ENCODE measurements at places on chromosomes 12 and 14. TPM values are rescaled to one million over a fixed set of nuclear protein-coding genes. Genes with fewer than 3 reads are reported as not detected.
A peak's percentile ranks its signal among the peaks of the same experiment; 100 is the strongest.

DNA sequence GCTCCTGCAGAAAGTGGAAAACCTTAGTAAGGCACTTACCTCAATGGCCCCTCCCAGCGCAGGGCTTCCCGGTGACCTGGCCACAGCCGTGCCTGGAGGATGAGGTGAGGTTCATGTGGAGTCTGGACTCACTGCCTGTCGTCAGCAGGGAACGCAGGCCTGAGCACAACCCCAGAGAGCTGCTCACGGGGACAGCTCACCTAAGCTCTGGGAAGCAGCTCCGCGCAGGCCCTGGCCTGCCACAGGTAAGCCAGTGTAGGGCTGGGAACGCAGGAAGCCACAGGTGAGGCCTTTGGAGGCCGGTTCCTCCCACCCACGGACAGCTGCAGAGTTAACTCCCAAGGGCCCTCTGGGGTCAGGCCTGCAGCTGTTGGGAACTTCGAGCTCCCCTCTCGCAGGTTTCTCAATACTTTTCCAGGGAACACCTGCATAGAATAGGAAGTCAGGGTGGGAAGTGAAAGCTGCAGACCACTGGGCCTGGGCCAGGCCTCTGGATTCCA, 32.7 kb downstream of the ANAPC7 start:
- H3K4me3 ChIP-seq: no peak overlapping the region
- no peak for DNase-seq
- no peaks in the 10 kb centered on the region for H3K27me3 ChIP-seq
- H3K27ac ChIP-seq: no peak overlapping the region
- peaks cover 21% of the 10 kb centered on the region for H3K4me1 ChIP-seq

The NELL2 gene
- 0.85 TPM for total RNA-seq

GRCh38 chr12:76020281-76020680, 11.3 kb downstream of the PHLDA1 start:
- H3K4me1 ChIP-seq: peaks cover 14% of the 10 kb centered on the region
- peak; percentile 15 for DNase-seq
- no peak overlapping the region for H3K4me3 ChIP-seq

DNA sequence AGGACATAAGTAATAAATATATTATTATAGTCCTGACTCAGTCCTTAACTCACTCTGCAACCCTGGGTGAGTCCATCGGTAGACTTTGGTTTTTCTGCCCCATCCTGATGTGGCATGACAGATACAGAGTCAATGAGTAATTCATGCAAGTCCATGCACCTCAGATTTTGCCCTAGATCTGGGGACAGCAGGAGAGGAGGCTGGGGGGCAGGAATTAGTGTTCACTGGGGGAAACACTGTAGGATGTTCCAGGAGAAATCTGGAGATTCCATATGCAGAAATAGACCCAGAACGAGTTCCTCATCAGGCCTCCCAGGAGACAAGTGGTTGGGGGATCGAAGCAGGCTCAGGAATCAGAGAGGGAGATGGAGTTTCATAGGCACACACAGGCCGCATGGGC, 150.8 kb downstream of the DICER1 start:
- H3K36me3 ChIP-seq: no peaks in the 10 kb centered on the region
- H3K4me1 ChIP-seq: no peaks in the 10 kb centered on the region
- H3K27ac ChIP-seq: no peak overlapping the region
- H3K27me3 ChIP-seq: peaks cover 2% of the 10 kb centered on the region
- no peak for DNase-seq
- H3K4me3 ChIP-seq: no peak overlapping the region

DNA sequence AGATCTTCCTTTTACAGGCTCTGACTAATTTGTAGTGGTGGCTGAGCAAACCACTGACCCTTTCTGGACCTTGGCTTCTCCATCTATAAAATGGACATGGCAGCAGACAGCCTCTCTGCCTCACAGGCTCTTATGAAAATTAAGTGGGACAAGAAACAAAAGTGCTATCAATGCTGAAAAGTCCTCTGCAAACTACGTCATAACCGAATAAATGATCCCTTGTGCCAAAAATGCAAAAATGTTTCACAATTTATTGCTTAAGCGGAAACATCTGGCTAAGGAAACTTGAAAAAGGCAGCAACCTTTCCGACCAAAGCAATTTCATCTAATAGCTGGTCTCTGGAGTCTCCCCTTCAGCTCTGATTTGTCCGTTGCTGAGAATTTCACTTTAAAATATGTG, 108.5 kb upstream of the PLXNC1 start:
- no peak overlapping the region for H3K4me3 ChIP-seq
- H3K4me1 ChIP-seq: no peaks in the 10 kb centered on the region
- H3K27me3 ChIP-seq: no peaks in the 10 kb centered on the region
- H3K27ac ChIP-seq: no peak overlapping the region

DNA sequence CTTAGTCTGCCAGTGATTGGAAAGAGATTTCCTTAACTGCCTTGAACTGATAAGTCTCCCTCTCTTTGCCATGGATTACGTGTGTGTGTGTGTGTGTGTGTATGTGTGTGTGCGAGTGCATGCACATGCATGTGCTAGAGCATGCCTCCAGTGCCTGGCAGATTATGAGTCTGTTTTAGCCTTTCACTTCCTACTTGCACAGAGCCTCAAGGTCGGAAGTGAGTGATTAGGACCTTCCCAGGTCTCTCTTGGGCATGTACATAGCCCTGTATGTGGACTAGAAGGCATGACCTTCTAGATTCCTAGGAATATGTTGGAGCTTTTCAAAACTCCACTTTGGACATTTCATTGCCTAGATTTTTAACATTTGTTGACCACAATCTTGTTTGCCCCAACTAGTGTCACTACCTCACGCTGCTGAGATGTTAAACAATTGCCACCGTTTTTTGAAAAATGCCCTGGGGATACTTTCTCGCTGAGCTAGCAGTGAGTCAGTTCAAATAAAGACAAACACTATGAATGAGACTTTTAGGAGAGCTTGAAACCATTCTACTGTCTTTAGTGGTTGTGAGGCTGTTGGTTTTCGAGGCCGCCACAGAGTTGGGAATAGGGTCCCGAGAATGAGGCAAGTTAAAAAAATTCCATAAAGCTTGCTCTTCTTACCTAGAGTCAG, 28.2 kb downstream of the KIAA0586 start:
- H3K4me3 ChIP-seq: no peak overlapping the region
- H3K27me3 ChIP-seq: no peaks in the 10 kb centered on the region
- no peak overlapping the region for H3K27ac ChIP-seq
- no peaks in the 10 kb centered on the region for H3K4me1 ChIP-seq

GRCh38 chr14:34711796-34712712, 2.3 kb downstream of the CFL2 start:
- H3K27ac ChIP-seq: peak overlapping the region; percentile 35
- H3K4me3 ChIP-seq: peak overlapping the region; percentile 57
- no peaks in the 10 kb centered on the region for H3K36me3 ChIP-seq
- H3K27me3 ChIP-seq: no peaks in the 10 kb centered on the region

The FAM186B gene
- total RNA-seq: 0.48 TPM

The OR4K2 gene
- not detected for total RNA-seq

The KLRC2 gene
- 0.43 TPM for total RNA-seq

The SLC24A4 gene
- total RNA-seq: not detected

The BAZ2A gene
- 70.1 TPM for total RNA-seq

DNA sequence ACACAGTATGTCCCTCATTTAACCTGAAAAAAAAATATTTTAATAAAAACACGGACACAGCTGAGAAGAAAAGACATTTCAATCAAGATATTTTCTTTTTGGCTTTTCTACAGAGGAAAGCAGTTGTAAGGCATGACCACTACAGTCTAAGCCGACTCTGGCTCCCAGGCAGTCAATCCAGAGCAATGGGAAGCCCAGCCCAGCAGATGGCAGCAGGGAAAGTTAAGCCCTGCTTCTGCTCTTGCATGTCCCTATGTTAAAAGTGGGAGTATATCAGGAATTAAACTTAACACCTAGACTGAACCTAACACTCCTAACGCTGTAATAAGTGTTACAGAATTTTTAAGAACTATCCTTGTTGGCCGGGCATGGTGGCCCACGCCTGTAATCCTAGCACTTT, 19.5 kb upstream of the HAL start:
- H3K27ac ChIP-seq: no peak overlapping the region
- H3K36me3 ChIP-seq: peaks cover 8% of the 10 kb centered on the region
- H3K4me3 ChIP-seq: no peak overlapping the region
- no peaks in the 10 kb centered on the region for H3K27me3 ChIP-seq

The RTN1 gene
- not detected for total RNA-seq

- H3K36me3 ChIP-seq: no peaks in the 10 kb centered on the region
- peaks cover 17% of the 10 kb centered on the region for H3K4me1 ChIP-seq
- H3K4me3 ChIP-seq: peak overlapping the region; percentile 10
- DNase-seq: no peak
Measured at GRCh38 chr14:71141701-71142374, 234.6 kb downstream of the PCNX1 start.

DNA sequence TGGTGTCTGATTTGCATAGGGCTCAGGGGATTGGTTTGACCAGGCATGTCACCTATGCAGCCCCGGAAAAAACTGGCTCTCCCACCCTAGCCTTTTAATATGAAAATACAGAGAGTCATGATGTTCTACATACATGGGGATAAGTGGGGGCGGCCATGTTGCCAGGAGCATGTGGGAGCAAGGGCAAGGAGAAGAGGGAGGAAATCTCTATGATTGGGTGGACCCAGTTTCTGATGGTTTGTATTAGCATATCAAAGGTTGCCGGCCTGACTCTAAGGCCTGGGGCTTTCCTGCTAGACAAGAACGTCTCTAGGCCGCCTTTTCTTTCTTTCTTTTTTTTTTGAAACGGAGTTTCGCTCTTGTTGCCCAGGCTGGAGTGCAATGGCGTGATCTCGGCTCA, 123.4 kb upstream of the CPSF6 start:
- H3K4me3 ChIP-seq: no peak overlapping the region
- DNase-seq: no peak
- no peak overlapping the region for H3K27ac ChIP-seq

- H3K27ac ChIP-seq: no peak overlapping the region
- H3K4me3 ChIP-seq: no peak overlapping the region
- no peaks in the 10 kb centered on the region for H3K27me3 ChIP-seq
- peak; percentile 26 for DNase-seq
Measured at GRCh38 chr12:27900920-27901879, 71.3 kb downstream of the PTHLH start.

The GARIN6 gene
- not detected for total RNA-seq

DNA sequence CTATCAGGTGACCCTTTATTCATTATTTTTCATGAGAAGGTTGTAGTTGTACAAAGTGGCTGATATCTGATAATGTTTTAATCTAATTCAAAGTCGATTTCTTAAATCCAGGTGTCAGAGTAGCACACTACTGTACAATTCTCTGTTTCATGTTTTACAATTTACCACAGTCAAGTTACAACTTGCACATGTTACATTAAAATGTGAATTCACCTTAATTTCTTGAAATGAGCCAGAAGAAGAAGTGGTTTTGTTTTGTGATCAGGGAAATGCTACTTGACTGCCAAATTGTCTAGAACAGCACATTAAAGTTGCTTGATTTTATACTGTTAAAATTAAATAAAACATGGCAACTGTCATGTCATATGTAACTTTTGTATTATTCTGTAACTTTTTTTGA, 23.2 kb downstream of the LRRK2 start:
- H3K4me3 ChIP-seq: no peak overlapping the region
- no peak for DNase-seq
- H3K27ac ChIP-seq: no peak overlapping the region
- peaks cover 6% of the 10 kb centered on the region for H3K4me1 ChIP-seq
- H3K27me3 ChIP-seq: no peaks in the 10 kb centered on the region
- no peaks in the 10 kb centered on the region for H3K36me3 ChIP-seq

DNA sequence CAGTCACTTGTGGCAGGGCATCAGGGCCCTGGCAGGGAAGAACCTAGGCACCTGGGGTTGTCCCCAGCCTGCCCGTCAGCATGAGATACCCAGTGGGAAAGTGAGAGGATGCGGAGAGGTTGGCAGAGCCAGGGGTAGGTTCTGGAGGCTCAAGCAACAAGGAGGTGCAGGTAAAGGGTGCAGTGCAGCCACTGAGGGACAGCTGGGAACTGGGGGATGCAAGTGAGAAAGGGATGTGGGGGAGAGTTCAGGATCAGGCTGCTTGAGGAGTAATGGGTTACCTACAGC, 18.7 kb downstream of the VASH1 start:
- H3K27ac ChIP-seq: no peak overlapping the region
- peaks cover 15% of the 10 kb centered on the region for H3K4me1 ChIP-seq
- H3K36me3 ChIP-seq: no peaks in the 10 kb centered on the region
- no peak overlapping the region for H3K4me3 ChIP-seq
- DNase-seq: no peak

The PRH2 gene
- total RNA-seq: not detected

GRCh38 chr14:66117600-66117999, 368.6 kb upstream of the CCDC196 start:
- no peaks in the 10 kb centered on the region for H3K27me3 ChIP-seq
- no peak for DNase-seq
- no peaks in the 10 kb centered on the region for H3K36me3 ChIP-seq

The PROX2 gene
- 0.33 TPM for total RNA-seq

The MMP19 gene
- not detected for total RNA-seq

The GRIP1 gene
- 0.85 TPM for total RNA-seq

The ITPR2 gene
- total RNA-seq: 72.6 TPM

The SLC4A8 gene
- total RNA-seq: 10.7 TPM

GRCh38 chr12:93972411-93973208, 175.8 kb upstream of the PLXNC1 start:
- DNase-seq: no peak
- H3K27me3 ChIP-seq: no peaks in the 10 kb centered on the region
- H3K4me3 ChIP-seq: no peak overlapping the region
- no peak overlapping the region for H3K27ac ChIP-seq
- no peaks in the 10 kb centered on the region for H3K4me1 ChIP-seq

GRCh38 chr14:102565331-102565887, 27.0 kb upstream of the RCOR1 start:
- H3K27ac ChIP-seq: no peak overlapping the region
- peak; percentile 57 for DNase-seq
- peaks cover 12% of the 10 kb centered on the region for H3K4me1 ChIP-seq
- no peaks in the 10 kb centered on the region for H3K27me3 ChIP-seq
- peak overlapping the region; percentile 16 for H3K4me3 ChIP-seq

The TAS2R10 gene
- total RNA-seq: 0.54 TPM

GRCh38 chr12:131041216-131041967, 87.7 kb downstream of the ADGRD1 start:
- no peak for DNase-seq
- no peaks in the 10 kb centered on the region for H3K4me1 ChIP-seq
- no peak overlapping the region for H3K4me3 ChIP-seq
- H3K27ac ChIP-seq: no peak overlapping the region
- no peaks in the 10 kb centered on the region for H3K36me3 ChIP-seq

- no peak overlapping the region for H3K27ac ChIP-seq
- no peaks in the 10 kb centered on the region for H3K36me3 ChIP-seq
- no peaks in the 10 kb centered on the region for H3K27me3 ChIP-seq
- no peak for DNase-seq
- H3K4me3 ChIP-seq: no peak overlapping the region
- H3K4me1 ChIP-seq: no peaks in the 10 kb centered on the region
Measured at GRCh38 chr14:105099778-105100177, 34.5 kb upstream of the GPR132 start.

DNA sequence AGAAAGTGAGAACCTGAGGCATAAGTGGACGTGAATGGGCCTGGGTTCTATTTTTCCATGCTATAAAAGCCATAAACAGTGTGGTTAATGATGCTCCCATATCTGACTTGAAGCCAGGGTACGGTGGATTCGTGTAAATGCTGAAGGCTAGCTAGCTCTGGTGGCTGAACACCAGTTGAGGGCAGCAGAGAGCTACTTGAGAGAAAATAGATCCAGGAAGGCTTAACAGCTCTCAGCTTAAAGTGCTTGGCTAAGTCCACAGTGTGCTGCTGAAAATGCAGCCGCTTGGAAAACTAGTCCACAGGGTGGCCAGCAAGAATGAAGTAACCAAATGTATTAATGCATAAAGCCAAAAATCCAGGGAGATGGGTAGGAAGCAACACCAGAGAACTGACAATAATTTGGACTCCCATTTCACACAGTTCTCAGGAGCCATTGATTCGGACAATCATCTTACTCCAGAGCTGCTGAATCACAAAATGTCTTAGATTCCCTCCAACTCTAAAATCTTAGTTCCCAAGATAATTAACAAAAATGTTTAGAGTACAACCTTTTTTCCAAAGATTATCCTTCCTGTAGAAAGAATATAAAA, 15.0 kb upstream of the FOXG1 start:
- peak; percentile 7 for DNase-seq
- no peaks in the 10 kb centered on the region for H3K4me1 ChIP-seq
- H3K27ac ChIP-seq: no peak overlapping the region
- H3K36me3 ChIP-seq: no peaks in the 10 kb centered on the region

All from GM12878 (cell line).